ENCODE measurements at places on chromosomes 5 and 9.

DNA sequence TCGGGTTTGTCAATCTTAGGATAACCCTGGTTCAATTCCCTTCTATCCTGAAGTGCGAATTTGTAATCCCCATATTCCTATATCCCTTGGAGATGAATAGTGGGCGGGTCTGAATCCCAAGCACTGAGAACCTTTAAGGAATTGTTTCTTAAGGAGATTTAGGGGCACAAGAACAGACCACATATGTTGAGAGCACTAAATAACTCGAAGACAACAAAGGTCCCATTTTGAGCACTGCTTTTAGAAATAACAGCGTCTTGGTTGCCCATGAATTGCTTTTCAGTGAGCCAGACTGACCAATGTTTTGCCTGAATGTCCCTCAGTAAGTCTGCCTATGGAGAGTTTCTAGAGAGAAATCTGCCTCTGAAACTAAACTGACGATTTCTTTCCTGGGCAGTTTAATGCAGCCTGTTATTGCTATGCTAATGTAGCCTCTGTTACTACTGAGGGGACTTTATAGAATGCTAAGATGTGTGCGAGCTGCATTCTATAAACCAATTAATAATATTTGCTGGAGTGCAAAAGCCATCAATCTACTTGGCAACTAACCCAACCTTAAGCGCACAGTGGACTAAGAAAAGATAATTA lies 445.0 kb upstream of the DMAC1 start:
- no peak for DNase-seq

DNA sequence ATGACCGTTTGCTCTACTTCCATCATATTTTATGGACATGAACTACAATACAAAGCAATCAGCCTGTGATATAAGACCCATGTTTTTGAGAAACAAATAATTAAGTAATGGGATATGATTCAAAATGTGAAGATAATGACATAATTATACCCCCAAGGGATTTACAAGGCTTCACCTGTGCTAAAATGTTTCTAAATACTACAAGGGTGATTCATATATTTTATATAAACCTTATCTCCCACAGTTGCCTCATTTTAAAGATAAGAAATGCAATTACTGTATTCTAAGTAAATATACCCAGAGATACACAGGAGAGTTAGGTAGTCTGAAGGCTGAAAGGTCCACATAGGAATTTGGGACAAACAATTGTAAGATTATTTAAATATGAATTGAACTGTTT lies 662.0 kb upstream of the CHD1 start:
- no peak for DNase-seq

DNA sequence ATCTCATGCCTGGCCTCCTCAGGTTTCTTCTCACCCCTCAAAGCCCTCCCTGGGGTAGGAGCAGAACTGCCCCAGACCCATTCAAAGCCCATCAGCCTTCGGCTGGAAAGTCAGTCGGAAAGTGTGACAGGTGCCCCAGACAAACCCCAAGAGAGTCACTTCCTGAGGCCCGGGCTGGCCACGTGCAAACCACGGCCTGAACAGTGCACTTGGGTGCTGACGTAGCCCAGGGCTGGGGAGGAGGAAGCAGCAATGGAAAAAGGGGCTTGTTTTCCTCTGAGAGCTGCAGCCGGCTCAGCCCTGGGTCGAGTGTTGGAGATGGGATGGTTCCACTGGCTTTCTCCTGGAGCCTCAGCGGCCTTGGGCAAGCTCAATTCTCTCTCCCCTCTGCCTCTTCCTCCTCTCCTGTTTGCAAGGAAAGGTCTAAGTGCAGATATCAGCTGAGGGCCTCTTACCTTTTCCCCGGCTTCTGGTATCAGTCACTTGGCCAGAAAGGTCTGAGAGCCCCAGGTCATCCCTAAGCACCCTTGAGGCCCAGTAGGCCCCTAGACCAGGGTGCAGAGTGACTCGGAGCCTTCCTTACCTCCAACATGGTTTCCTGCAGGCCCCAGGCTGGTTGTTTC lies 5.9 kb upstream of the EGR1 start:
- DNase-seq: no peak

GRCh38 chr5:41465493-41466171 lies 44.8 kb downstream of the PLCXD3 start:
- DNase-seq: no peak

- no peak for DNase-seq
These were observed 108.7 kb upstream of the ADRA1B start for GRCh38 chr5:159807586-159807985.

DNA sequence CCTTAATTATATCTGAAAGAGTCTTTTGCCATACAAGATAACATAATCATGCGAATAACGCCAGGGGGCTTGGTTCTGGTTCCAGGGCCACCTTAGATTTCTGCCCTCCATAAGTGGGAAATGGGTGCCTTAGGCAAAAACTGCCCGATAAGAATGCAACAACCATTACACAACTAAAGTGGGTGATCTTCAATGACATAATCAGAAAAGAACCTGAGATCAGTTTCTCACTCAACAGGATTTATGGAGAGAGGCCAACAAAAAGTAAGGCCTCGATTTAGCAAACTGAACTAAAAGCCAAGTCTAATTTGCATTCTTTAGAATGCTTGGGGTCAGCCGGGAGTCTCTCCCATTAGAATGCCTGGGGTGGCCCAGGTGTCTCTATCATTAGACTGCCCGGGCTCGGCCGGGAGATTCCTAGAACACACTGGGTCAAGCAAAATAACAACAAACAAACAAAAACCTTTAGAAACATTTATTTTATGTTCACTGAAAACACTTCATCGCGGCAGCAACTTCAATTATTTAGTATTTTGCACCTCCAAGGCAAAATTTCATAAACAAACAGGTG lies 194.8 kb downstream of the AUH start:
- no peak for DNase-seq

DNA sequence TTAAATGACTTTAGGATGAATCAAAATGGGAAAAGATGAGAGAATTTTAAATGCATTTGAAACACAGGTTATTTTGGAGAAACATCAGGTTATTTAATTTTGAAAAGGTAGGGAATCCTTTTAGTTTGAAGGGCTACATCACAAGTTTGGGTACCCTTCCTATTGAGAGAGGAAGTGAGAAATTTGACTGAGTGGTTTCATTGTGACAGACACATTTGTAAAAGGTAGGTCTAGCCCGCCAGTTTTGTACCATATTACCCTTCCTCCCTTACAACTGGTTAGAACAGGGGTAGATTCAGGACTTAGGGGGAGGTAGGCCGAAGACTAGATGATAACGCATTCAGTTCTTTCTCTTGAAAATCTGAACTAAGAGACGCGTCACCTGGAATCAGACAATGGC lies 464.2 kb downstream of the EBF1 start:
- no peak for DNase-seq

GRCh38 chr5:156815988-156816599 lies 34.0 kb upstream of the PPP1R2B start:
- peak; percentile 64 for DNase-seq

DNA sequence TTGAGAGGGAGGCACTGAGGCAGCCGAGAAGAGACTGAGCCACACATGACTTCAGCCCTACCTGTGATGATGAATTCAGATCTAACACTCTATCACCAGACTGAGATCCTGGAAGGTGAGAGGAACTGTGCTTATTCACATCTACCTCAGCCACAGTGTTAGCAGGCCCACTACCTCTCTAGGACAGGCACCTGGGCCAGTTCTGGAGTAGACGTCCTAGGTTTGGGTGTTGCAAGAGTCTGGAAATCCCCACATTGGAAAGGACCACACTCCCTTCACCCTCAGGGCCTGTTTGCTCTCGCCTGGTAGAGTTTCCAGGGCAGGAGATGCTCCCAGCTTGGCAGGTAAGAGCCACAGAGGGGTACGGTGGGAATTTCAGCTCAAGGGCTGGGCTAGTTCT lies 113.8 kb upstream of the CCL21 start:
- no peak for DNase-seq

- DNase-seq: no peak
These were observed 312.4 kb downstream of the DOCK8 start for GRCh38 chr9:526904-527591.

Data from Calu3 (cell line).